ENCODE measurements at places on chromosomes 6 and 20.

DNA sequence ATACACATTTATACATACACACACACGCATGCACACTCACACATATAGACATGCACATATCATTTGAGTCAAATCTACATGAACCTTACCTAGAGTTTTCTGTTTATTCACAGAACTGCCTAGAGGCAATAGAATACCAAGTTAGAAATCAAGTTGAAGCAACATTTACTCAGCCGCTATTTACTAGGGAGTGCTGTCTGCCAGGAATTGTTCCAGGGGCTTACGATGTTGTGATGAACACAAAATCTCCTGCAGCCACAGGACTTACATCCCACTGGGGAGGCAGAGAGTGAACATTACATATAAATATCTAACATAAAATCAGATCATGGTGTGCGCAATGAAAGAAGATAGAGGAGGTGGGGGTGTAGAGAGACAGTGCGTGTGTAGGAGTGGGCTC is 80.4 kb downstream of the GCLC start:
- no peaks in the 10 kb centered on the region for H3K4me1 ChIP-seq
- no peak overlapping the region for H3K27ac ChIP-seq
- no peaks in the 10 kb centered on the region for H3K36me3 ChIP-seq

DNA sequence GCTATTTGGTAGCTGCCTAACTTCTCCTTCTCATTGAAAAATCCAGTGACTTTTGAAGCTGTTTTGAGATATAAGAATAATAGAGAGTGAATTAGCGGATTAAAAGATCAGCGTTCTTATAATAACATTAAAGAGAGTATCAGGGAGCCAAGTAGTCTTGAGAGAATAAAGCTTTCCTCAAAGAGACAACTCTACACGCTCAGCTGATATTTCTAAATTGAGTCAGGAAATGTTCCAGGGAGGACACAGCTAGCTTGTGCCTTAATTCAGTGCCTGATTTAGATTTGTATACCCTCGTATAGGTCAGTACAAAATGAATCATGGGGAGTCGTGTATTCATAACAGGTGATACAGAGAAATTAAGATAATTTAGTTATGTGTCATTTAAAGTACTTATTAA is 75.1 kb upstream of the QKI start:
- no peaks in the 10 kb centered on the region for H3K27me3 ChIP-seq
- H3K27ac ChIP-seq = no peak overlapping the region
- no peak for DNase-seq
- H3K36me3 ChIP-seq = no peaks in the 10 kb centered on the region
- H3K4me3 ChIP-seq = no peak overlapping the region
- no peaks in the 10 kb centered on the region for H3K4me1 ChIP-seq

- no peaks in the 10 kb centered on the region for H3K4me1 ChIP-seq
- H3K27ac ChIP-seq = no peak overlapping the region
- H3K27me3 ChIP-seq = no peaks in the 10 kb centered on the region
- no peak overlapping the region for H3K4me3 ChIP-seq
- H3K36me3 ChIP-seq = peaks cover 56% of the 10 kb centered on the region
These were observed 32.4 kb downstream of the EZR start for GRCh38 chr6:158786645-158787304.

DNA sequence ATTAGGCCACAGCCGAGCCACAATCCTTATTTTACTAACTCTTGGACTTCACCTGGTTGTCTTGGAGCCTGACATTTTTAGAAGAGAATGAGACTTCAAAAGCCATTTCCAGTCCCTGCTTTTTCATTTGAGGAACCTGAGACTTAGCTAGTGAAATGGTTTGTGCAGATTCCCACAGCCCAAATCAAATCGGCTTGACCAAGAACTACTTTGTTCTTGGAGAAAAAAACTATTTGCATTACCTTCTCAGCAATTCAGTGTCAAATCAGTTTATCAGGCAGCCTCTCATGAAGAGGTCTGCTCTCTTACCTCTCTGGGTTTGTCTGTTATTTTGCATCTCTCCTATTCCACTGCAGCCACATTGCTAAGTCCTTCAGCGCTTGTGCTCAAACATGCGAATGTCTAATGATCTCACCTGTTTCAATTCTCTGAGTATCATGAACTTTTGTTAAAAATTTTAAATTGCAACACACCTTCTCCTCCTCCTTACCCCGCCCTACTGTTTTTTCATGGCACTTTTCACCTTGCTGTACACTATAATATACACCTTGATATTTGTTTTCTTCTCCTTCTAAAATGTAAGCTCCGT is 573 bp upstream of the IFNGR1 start:
- no peak for DNase-seq
- H3K36me3 ChIP-seq = no peaks in the 10 kb centered on the region

DNA sequence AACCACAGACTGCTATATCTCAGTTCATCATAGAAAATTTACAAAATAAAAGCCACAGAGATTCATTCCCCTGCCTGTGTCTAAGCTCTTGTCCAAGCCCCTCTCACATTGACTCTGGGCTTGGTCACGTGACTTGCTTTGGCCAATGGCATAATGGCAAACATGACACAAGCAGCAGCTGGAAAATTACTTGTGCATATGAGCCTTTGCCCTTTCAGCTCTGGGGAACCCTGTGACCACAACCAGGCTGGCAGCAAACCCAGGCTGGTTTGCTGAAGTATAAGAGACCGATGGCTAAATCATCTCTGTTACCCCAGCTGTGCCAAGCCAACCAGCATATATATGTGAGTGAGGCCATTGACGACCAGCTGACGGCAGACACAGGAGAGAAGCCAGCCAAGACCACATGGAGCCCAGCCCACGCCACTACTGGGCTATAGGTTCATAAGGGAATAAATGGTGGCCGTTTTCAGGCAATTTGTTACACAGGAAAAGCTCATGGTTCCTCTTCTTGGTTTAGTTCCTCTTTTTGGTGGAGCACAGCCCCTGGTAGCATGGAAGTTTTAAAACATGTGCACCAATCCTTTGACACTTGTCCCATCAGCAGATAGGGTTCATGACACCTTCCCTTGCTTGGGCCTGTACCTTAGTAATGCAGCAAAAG is 31.8 kb upstream of the RSPO4 start:
- no peak overlapping the region for H3K27ac ChIP-seq
- no peaks in the 10 kb centered on the region for H3K4me1 ChIP-seq
- no peak for DNase-seq
- H3K4me3 ChIP-seq = no peak overlapping the region

DNA sequence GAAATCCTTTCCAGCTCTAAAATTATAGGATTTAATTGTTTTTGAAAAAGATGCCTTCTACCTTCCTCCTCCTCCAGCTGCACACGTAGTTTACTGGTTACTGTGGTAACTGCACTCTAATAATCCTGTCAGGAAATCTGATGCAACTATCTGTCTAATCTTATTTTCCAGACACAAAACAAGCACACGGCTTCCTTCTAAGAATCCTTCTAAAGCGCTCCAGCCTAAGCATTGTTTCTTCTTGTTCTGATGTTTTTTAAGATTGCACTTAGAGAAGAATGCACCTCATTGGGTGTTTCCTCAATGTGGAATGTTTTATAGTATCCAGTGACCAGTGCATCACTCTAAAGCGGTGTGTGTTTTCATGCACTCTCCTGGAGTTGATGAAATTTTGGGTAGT is 63.6 kb downstream of the CARMIL1 start:
- H3K27ac ChIP-seq = no peak overlapping the region
- H3K36me3 ChIP-seq = no peaks in the 10 kb centered on the region
- H3K4me1 ChIP-seq = no peaks in the 10 kb centered on the region
- H3K4me3 ChIP-seq = no peak overlapping the region

Data from kidney (tissue), 22 donors.